ENCODE measurements at places on chromosomes 3 and 15. TPM values are rescaled to one million over a fixed set of nuclear protein-coding genes. Genes with fewer than 3 reads are reported as not detected.
A peak's percentile ranks its signal among the peaks of the same experiment; 100 is the strongest.

GRCh38 chr15:91100814-91101607 is 954 bp downstream of the SV2B start:
- H3K27ac ChIP-seq: no peak overlapping the region
- H3K4me1 ChIP-seq: peaks cover 12% of the 10 kb centered on the region
- H3K27me3 ChIP-seq: peaks cover 16% of the 10 kb centered on the region
- no peaks in the 10 kb centered on the region for H3K36me3 ChIP-seq
- H3K4me3 ChIP-seq: no peak overlapping the region
- DNase-seq: no peak

CLDN1 gene
- total RNA-seq: 85.2 TPM

GRCh38 chr3:194637066-194637465 is 3.8 kb upstream of the TMEM44 start:
- no peaks in the 10 kb centered on the region for H3K27me3 ChIP-seq
- peaks cover 13% of the 10 kb centered on the region for H3K36me3 ChIP-seq
- no peak for DNase-seq
- no peak overlapping the region for H3K27ac ChIP-seq
- H3K4me1 ChIP-seq: peaks cover 12% of the 10 kb centered on the region

ACOX2 gene
- total RNA-seq: 74.3 TPM

SEMA6D gene
- total RNA-seq: 4.5 TPM

PLA2G4E gene
- not detected for total RNA-seq

DNA sequence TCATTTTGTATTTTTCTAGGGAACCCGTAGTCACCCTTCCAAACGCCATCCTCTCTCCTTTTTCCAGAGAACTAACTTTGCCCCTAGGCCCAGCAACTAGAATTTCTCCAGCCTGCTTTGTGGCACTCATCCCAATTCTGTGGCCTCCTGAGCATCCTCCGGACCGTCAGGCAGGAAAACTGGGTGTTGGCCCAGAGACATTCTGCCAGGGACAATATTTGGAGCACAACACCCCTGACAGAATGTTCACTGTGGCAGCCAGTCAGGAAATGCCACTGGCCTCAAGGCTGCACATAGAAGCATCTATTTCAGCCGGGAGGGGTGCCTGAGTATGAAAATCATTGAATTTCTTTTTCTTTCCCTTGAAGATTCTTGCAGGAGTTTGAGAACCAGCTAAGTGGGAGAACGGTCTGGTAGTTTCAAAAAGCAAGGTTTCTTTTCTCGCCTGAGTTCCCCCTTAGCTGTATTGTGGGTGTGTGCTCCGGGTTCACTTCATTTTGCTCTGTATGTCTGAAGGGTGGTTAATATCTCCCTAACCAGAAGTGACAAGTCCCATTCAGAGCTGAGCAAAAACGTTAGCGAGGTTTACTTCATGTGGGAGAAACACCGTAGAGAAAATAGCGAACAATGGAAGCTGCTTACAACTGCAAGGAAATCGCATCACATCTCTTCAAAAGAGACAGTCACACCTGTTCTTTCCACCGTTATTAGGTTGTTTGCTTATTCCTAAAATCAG is 108.1 kb upstream of the TPM1 start:
- H3K27me3 ChIP-seq: no peaks in the 10 kb centered on the region
- no peak overlapping the region for H3K4me3 ChIP-seq
- no peak overlapping the region for H3K27ac ChIP-seq
- no peaks in the 10 kb centered on the region for H3K36me3 ChIP-seq

MINAR1 gene
- total RNA-seq: 0.14 TPM

PIK3CB gene
- 13.4 TPM for total RNA-seq

TTC21A gene
- 0.28 TPM for total RNA-seq

GRCh38 chr3:104044002-104044401 is 1322.7 kb upstream of the ALCAM start:
- no peak overlapping the region for H3K4me3 ChIP-seq
- no peaks in the 10 kb centered on the region for H3K36me3 ChIP-seq
- no peak for DNase-seq
- H3K27me3 ChIP-seq: no peaks in the 10 kb centered on the region
- no peaks in the 10 kb centered on the region for H3K4me1 ChIP-seq
- no peak overlapping the region for H3K27ac ChIP-seq

GRCh38 chr3:24454856-24455255 is 39.8 kb downstream of the THRB start:
- no peak overlapping the region for H3K4me3 ChIP-seq
- no peak overlapping the region for H3K27ac ChIP-seq
- H3K27me3 ChIP-seq: no peaks in the 10 kb centered on the region
- no peaks in the 10 kb centered on the region for H3K36me3 ChIP-seq

DNA sequence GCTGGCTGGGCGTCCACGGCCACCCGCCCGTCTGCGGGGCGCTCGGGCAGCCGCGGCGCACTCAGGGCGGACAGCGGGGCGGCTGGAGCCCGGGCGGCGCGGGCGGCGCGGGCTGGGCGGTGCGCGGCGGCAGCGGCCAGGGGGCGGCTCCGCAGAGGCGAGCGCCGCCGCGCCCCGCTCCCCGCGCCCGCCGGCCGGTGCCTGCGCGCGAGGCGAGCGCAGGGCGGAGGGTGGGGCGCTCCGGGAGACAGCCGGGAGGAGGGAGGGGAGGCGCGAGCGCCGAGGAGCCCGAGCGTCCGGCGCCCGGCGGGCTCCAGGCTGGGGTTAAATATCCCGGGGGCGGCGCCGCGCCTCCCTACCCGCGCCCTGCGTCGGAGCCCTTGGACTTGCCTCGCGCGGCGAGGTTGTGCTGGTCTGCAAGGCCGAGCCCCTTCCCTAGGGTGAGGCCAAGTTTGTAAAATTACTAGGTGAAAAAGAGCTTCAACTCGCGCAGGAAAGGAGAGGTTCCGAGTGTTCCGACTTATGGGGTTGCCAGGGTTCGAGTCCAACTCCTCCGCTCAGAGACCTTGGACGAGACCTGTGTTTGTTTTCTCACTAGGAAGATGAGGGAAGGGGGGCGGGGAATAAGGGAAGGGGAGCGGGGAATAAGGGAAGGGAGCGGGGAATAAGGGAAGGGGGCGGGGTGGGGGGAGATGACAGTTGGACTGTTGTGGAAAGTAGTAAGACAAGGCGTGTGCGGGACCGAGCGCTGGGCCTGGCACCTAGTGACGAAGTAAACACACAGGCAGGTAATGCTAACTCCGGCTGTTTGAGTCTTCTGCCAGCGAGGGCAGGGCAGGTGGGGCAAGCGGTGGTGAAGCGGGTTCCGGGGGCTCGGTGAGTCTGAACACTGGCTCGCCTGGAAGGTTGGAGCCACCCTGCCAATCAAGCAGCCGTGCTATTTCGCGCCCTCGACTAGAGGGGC is at the start of gene TNFAIP8L3:
TSS of gene TNFAIP8L3 (minus strand) at position 301 of the 964 bp plus-strand sequence. CDS start 311 bp downstream, outside the sequence.
- no peak for DNase-seq
- peak within 1 kb of the TSS; percentile 72 for H3K4me3 ChIP-seq
- H3K4me1 ChIP-seq: no peaks in the 10 kb centered on the region
- no peak within 1 kb of the TSS for H3K27ac ChIP-seq

DNA sequence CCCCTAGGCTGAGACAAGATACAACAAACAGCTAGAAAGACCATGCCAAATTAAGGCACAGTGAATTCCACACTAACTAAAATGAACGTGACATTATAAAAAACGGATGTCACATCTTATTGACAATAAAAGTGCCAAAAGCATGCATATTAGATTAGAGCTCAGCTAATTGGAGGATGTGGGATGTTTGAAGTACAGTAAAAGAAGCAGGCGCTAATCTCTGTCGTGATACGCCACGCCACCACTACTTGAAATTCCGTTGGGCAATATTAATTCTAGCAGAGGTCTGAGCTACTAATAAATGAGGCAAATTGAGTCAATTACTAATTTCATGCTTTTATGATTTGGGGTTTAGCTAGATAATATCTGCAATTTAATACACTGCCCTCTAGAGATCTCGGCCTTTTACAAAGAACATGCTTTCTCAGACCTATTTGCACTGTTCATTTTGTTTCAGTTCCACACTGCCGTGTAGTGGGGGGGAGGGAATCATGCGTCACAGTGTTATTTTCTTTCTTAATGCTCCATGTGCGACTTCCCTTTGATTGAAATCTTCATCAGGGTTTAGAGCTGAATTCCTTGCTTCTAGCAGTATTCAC is 52.9 kb upstream of the ROBO2 start:
- no peak for DNase-seq
- no peaks in the 10 kb centered on the region for H3K4me1 ChIP-seq
- H3K27me3 ChIP-seq: no peaks in the 10 kb centered on the region
- no peaks in the 10 kb centered on the region for H3K36me3 ChIP-seq
- no peak overlapping the region for H3K4me3 ChIP-seq

ROPN1 gene
- not detected for total RNA-seq

DNA sequence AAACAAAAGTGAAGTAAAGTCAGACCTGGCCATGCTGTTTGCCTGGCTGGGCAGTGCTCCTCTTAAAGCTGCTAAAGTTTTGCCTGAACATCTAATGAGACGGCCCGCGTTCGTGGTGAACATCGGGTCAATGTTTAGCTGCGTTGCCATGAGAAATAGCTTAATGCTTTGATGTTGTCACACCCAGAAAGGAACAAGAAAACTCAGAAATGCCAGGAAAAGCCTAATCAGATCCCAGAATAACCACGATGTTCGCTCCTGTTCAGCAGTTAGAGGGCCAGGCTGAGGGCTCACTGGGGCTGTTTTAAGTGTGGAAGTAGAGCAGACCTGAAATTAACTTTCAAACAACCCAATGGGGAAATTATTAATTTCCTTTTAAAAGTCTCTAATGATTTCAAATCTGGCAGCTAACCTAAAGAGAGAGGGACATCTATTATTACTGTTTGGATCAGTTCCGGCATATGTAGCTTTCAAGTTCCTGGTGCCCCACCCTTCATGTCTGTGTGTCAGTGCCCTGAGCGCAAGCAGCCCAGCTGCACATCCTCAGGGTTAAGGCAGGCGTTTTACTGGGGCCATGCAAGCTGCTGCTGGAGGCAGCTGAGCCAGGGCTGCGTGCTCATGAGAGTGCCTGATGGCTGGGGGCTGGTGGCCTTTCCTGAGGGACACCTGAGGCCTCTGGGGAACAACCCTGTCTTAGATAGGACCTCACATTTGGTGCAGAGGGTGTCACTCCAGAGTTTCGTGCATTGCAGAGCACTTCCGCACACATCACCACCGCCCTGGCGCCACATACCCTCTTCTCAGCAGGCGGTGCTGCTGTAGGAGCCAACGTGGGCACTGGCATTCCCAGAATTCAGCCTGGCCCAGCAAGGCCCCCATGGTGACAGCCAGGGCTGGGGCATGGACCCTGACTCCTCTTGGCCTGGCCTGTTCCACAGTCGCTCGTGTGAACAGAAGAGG is 76.6 kb downstream of the LRRK1 start:
- H3K4me3 ChIP-seq: no peak overlapping the region
- H3K27ac ChIP-seq: no peak overlapping the region
- no peak for DNase-seq
- peaks cover 4% of the 10 kb centered on the region for H3K27me3 ChIP-seq
- no peaks in the 10 kb centered on the region for H3K4me1 ChIP-seq

DNA sequence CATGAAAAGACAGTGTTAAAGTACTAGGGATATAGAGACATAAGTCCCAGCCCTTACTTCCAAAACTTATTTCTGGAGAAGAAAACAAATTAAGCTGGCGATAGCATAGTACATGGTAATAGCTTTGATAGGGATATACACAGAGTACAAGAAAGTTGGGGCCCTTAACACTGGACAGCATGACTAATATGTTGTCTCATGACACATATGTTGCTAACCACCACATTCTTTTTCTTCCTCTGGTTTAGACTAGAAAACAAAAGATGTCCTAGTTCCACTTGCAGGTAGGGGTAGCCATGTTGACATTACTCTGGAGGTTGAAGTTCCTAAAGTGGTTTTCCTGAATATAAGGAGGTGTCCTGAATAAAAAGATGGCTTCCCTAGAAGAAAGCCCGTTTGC is 75.3 kb downstream of the RFX7 start:
- H3K27me3 ChIP-seq: no peaks in the 10 kb centered on the region
- no peak for DNase-seq
- H3K4me3 ChIP-seq: no peak overlapping the region
- H3K27ac ChIP-seq: no peak overlapping the region
- H3K36me3 ChIP-seq: peaks cover 6% of the 10 kb centered on the region

GRCh38 chr15:85571780-85572179 is 191.4 kb downstream of the AKAP13 start:
- H3K36me3 ChIP-seq: no peaks in the 10 kb centered on the region
- no peak overlapping the region for H3K4me3 ChIP-seq
- no peaks in the 10 kb centered on the region for H3K4me1 ChIP-seq
- H3K27me3 ChIP-seq: no peaks in the 10 kb centered on the region

GRCh38 chr15:27490867-27491595 is 520.0 kb downstream of the GABRG3 start:
- no peak for DNase-seq
- H3K27me3 ChIP-seq: no peaks in the 10 kb centered on the region
- no peak overlapping the region for H3K4me3 ChIP-seq
- H3K27ac ChIP-seq: no peak overlapping the region

DNA sequence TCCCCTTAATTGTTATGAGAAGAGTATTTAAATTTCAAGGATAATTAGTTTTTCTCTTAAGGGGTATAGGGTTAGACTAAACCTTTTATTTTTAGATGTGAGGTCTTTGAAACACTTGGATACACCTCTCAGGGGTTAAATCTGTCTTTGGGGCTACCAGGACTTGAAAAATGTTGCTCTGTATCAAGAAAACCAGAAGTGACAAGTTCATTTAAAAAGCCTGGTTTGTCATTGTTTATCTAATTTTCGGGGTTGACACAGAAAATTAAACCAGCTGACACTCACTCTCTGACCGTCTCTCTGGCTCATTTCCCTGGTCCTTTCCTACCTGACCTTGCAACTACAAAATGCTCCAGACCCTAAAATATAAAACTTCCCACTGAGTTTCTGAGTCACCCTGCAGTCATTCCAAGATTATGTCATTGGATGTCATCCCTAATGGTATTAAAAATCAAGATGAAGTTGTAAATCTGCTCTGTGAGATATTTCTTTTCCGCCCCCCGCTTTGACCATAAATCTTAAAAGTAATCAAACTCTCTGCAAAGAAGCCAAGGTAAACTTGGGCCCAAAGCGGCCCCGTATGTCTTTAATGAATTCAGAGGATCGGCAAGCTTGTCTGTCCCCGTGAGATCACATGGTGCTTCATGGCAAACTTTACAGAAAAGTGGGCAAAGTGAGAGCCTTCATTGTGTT is 32.9 kb upstream of the SKOR1 start:
- no peak overlapping the region for H3K27ac ChIP-seq
- no peak overlapping the region for H3K4me3 ChIP-seq
- DNase-seq: no peak
- no peaks in the 10 kb centered on the region for H3K36me3 ChIP-seq
- H3K27me3 ChIP-seq: no peaks in the 10 kb centered on the region

- H3K4me3 ChIP-seq: no peak overlapping the region
- no peak for DNase-seq
- H3K36me3 ChIP-seq: no peaks in the 10 kb centered on the region
- peak overlapping the region; percentile 63 for H3K27ac ChIP-seq
- H3K27me3 ChIP-seq: no peaks in the 10 kb centered on the region
- peaks cover 73% of the 10 kb centered on the region for H3K4me1 ChIP-seq
Observed at GRCh38 chr15:84752700-84753099, 4.3 kb downstream of the ZNF592 start.

C3orf22 gene
- total RNA-seq: not detected

- H3K36me3 ChIP-seq: no peaks in the 10 kb centered on the region
- H3K27ac ChIP-seq: no peak overlapping the region
- no peak overlapping the region for H3K4me3 ChIP-seq
- DNase-seq: no peak
Observed at GRCh38 chr3:33363113-33363800, 76.9 kb downstream of the UBP1 start.

GRCh38 chr3:82618594-82618993 is 857.1 kb upstream of the GBE1 start:
- H3K36me3 ChIP-seq: no peaks in the 10 kb centered on the region
- H3K27ac ChIP-seq: no peak overlapping the region
- H3K4me1 ChIP-seq: no peaks in the 10 kb centered on the region
- no peaks in the 10 kb centered on the region for H3K27me3 ChIP-seq
- no peak overlapping the region for H3K4me3 ChIP-seq
- DNase-seq: no peak

PLIN1 gene
- 10.8 TPM for total RNA-seq

Measured in liver (tissue), 10 donors.